ENCODE measurements at places on chromosomes 5 and 9.
A peak's percentile ranks its signal among the peaks of the same experiment; 100 is the strongest.

GRCh38 chr5:370311-370958 is 48.9 kb downstream of the AHRR start:
- DNase-seq: no peak

DNA sequence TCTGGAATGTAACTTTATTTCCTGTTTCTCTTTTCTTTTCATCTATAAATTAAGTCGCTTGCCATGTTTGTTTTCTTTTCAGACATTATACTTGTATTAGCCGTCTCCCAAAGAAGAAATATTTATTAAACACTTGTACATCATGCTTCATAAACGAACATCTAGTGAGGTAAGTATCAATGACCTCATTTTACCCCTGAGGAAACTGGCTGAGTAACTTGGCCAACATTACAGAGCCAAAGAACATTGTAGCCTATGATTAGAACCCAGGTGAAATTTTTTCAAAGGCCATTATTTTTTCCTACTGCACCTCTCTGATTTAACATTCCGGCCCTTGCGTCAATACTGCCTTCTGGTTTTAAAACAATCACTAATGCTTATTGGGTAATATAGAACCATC is 4.2 kb downstream of the FREM1 start:
- no peak for DNase-seq

DNA sequence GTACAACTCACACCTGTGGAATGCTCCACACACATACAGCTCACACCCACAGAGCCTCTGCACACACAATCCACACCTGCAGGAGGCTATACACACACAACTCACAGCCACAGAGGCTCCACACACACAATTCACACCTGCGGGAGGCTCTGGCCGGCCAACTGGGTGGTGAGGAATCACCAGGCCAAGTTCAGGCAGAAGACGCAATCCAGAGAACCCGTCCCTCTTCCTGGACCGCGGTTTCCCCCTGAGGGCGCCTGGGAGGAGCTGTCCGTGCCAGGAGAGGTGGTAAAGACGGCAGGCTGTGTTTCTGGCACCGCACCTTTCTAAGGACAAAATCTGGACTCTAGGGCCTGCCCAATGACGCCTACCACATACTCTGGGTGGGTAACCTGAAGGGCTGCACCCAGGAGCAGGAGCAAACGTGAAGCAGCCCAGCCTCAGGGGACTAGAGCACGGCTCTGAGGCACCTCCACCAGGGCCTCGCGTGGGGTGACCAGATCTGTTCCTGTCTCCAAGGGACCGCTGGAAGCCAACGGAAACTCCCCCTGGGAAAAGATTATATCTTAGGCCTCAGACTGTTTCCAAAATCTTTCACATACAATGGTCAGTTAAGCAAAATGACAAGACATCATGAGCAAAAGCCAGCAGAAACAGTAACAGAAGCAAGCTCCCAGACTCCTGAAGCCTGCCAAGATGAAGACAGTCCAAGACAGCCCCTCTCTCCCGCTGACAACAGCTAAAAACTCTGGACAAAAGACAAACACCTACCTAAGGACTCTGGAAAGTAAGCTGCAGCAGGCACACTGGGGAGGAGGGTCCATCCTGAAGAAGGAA is 16.9 kb downstream of the CAMSAP1 start:
- no peak for DNase-seq

DNA sequence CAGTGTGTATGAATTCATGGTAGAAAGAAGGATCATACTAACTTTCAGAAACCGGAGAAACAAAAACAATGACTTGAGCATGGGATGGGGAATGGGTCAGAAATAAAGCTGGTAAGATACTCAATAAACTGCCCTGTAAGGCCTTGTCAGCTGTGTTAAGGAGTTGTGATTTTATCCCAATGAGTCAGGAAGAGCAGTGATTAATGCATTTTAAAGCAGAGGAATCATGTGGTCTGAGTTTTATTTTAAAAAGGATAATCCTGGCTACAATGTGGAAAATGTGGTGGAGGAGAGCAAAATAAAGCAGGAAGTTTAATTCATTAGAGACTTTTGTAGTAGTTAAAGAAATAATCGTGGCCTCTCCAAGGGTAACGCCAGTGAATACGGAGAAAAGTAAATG is 28.7 kb downstream of the DHX29 start:
- no peak for DNase-seq

GRCh38 chr9:94478755-94479730 is 75.8 kb upstream of the PCAT7 start:
- DNase-seq: no peak

GRCh38 chr9:133761641-133762248 is 23.6 kb upstream of the SARDH start:
- DNase-seq: no peak

GRCh38 chr5:67377631-67378030 is 181.0 kb upstream of the CD180 start:
- DNase-seq: no peak

DNA sequence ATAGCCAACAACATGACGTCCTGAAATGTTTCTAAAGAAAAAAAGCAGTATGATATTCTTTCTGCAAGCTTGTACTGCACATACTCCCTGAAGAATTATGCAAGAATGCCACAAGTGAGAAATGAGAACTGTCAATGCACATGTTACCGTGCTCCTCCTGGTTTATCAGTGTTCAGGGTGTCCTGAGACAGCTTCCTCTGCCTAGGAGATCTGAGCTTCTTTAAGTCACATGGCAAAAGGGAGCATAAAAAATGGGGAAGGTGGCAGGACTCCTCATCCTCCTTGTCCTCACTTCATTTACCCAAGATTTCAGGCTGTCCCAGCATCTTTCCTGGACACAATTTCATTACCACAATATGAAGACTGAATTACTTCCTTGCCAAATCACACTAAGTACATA is 238.2 kb downstream of the GLIS3 start:
- DNase-seq: no peak

DNA sequence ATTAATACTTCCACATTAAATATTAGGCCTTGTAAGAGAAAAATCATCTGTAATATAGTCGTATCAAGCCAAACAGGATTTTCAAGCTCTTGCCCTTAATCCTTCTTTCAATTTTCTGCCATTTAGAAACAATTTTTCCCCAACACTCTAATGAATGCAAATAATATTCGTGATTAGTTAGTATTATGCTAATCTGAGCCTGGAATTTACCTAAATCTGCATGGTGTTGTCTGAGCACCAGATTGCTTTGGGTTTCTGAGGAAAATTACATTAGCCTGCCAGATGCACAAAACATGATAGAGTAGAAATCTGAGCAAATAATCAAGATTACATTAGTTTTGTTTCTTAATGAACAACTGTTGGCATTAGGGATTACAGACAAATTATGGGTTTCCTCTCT is 176.6 kb downstream of the ZDHHC21 start:
- DNase-seq: no peak

DNA sequence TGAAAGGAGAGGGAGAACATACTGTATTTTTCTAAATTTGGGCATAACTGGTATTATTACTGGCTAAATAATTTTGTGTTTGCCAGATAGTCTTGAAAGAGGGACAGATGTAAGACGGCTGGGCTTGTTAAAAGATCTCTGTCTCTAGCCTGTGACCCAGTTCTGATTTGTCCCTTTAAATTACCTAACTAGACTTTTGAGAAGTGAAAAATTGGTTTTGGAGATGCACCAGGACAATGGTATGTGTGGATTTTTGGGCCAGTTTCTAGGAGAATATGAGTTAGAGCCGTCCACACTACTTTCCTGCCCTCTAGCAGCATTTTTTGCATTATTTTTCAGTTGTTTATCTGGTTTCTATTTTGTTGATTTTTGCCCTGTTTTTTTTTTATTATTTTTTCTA is 33.5 kb downstream of the LNPEP start:
- no peak for DNase-seq

GRCh38 chr5:169778622-169779596 is 141.8 kb downstream of the DOCK2 start:
- DNase-seq: no peak

DNA sequence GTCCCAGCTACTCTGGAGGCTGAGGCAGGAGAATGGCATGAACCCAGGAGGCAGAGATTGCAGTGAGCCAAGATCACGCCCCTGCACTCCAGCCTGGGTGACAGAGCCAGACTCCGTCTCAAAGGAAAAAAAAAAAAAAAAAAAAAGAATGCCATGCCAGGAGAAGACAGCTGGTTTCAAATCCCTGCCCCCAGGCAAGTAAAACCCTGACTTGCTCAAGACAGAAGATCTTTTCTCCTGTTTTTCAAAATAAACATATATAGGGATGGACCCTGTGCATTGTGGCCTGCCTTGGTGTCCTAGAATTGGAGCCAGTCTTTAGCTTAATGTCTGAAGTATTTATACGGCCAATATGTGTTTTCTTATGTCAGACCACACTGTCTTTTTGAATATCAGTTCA is 177.1 kb downstream of the NR3C1 start:
- DNase-seq: no peak

- DNase-seq: no peak
Observed at GRCh38 chr5:159449925-159450324, 119.6 kb upstream of the IL12B start.

GRCh38 chr5:31553863-31554262 is 21.8 kb downstream of the C5orf22 start:
- DNase-seq: no peak

GRCh38 chr9:37438359-37438758 is 15.9 kb downstream of the GRHPR start:
- no peak for DNase-seq

DNA sequence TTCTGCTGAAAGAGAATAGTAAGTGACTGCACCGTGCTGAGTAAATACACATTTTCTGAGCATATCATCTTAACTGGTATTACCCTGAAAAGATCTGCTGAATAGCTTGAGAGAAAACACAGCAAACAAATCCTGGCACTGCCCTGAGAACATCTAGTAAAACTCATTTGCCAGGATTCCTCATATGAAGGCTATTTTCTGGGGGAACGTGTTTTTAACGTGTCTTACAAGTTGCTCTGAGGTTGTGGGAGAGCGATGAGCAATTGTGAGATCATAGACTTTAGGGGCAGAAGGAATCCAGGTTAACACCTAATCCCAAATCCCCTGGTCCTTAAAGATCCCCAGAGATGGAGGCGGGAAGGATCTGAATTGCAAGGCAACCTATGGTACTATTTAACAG is 331.9 kb upstream of the RFX3 start:
- DNase-seq: no peak

GRCh38 chr9:136047775-136048559 is 47.1 kb downstream of the NACC2 start:
- no peak for DNase-seq

DNA sequence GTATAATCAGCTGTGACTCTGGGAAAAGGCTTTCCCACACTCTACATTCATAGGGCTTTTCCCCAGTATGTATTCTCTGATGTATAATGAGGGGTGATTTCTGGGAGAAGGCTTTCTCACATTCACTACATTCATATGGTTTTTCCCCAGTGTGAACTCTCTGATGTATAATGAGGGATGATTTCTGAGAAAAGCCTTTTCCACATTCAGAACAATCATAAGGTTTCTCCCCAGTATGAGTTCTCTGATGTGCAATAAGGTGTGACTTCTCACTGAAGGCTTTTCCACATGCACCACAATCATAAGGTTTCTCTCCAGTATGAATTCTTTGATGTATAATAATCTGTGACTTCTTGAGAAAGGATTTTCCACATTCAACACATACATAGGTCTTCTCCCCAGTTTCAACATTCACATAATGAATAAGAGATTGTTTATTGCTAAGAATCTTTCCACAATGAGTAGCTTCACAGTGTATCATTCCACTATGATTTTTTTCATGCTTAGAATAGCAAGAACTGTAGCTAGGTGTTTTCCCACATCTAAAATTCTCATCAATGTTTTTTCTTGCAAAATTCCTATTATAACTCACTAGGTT is 26.7 kb upstream of the ZNF300 start:
- no peak for DNase-seq

GRCh38 chr5:110346893-110347358 is 379.5 kb downstream of the TMEM232 start:
- no peak for DNase-seq

GRCh38 chr5:133287500-133287899 is 235.7 kb downstream of the HSPA4 start:
- peak; percentile 56 for DNase-seq

DNA sequence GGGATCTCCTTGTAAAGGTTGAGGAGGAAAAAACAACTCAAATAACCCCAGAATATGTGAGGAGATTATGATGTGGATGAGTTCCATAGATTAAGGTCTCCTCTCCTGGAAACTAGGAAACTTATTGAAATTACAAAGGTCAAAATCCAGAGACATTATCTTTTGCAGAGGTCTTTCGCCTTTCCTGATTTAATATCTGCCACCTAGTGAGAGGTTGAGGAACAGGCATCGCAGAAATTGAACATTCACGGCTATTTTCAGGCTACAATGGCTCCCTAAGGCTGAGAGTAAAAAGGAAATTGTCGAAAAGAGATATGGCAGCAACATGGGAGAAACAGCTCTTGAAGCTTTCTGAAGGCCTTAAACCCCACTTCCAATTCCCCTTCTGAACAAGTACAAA is 127.5 kb upstream of the PLCXD3 start:
- no peak for DNase-seq

DNA sequence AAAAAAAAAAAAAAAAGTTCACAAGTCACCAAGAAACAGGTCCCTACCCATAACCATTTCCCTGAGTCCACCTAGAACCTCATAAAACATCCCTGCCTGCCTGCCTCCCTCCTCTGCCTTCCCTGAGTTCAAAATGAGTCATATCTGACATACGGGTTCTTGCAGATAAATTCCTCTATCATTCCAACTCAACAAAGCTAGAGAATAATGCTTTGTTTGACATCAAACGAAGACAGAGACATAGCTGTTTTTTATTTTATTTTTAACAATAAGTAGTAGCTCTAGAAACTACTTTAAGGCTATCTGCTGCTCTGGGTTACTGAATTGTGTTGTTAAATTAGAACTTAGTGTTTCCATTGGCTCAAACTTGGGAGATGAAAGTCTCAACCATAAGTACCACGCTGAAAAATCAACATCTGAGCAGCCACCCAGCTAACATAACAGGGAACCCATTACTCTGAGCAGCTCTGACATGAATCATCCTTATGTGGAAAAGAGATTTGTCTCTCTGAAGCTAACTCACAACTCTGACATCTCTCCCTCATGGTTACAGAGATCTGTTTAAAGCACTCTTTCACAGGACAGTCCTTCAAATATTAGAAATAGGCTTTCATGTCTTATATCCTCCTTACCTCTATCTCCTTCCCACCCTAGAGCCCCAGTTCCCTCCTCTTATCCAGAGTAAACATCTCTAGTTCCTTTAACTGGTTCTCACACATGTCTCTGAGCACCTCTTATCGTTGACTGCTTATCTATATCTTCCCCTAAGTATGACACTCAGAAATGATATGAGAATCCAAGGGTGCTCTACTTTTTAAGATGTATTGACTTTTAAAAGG is 12.1 kb downstream of the TMEM245 start:
- DNase-seq: peak; percentile 34

DNA sequence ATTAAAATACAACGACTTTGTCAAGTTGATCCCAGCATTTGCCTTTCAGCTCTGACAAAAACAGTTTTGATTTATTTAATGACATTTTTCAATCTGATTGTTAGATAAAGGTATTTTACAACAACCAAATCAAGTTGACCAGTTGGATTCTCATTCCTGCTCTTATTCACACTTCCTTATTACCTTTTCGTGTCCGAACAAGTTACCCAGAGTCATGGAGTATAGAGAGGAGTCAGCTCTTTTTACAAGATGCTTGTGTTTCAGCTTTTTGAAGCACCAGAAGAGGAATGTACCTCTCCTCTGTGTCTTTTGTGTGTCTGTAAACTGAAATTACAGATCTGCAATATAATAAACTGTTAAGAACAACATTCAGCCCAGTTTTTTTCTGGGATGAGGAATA is 151.3 kb upstream of the TMEM161B start:
- no peak for DNase-seq

GRCh38 chr5:151347369-151347768 is at the start of gene SLC36A2:
SLC36A2 (minus strand) TSS chr5:151347559; CDS start chr5:151347460, 99 bp downstream.
- DNase-seq: no peak
